ENCODE measurements at places on chromosomes 1 and 21. TPM values are rescaled to one million over a fixed set of nuclear protein-coding genes. Genes with fewer than 3 reads are reported as not detected.

Gene ECM1
- 5.3 TPM for total RNA-seq

Gene GFI1
- under 0.01 TPM for total RNA-seq

Gene MAEL
- total RNA-seq: not detected

Gene LRRC3
- total RNA-seq: 0.89 TPM

Gene GJC2
- total RNA-seq: 2.1 TPM

Gene LYPD8
- not detected for total RNA-seq

Gene SLC9C2
- 0.46 TPM for total RNA-seq

Gene TSSK3
- total RNA-seq: 0.30 TPM

Gene RCOR3
- total RNA-seq: 24.2 TPM

Gene CD34
- total RNA-seq: 0.05 TPM

Gene SYPL2
- not detected for total RNA-seq
